Neuronal stem cell (in vitro differentiated cells): ENCODE measurements at places on chromosomes 11 and 22.

- DNase-seq = no peak
Measured at GRCh38 chr11:72524711-72525110, 90.4 kb upstream of the CLPB start.

DNA sequence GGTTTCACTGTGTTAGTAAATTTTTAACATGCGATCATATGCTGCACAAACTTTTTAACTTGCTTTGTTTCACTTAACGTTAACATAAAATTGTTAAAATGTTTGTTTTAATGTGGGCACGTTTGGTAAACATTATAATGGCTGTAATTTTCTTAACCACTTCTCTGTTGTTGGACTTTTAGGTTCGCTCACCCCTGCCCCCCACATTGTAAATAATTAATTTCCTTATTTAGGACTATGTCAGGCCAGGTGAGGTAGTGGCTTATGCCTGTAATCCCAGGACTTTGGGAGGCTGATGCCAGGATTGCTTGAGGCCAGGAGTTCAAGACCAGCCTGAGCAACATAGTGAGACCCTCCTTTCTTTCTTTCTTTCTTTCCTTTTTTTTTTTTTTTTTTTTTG lies 6.7 kb upstream of the DIXDC1 start:
- no peak for DNase-seq

- no peak for DNase-seq
Measured at GRCh38 chr11:76071090-76071489, 135.2 kb downstream of the WNT11 start.

DNA sequence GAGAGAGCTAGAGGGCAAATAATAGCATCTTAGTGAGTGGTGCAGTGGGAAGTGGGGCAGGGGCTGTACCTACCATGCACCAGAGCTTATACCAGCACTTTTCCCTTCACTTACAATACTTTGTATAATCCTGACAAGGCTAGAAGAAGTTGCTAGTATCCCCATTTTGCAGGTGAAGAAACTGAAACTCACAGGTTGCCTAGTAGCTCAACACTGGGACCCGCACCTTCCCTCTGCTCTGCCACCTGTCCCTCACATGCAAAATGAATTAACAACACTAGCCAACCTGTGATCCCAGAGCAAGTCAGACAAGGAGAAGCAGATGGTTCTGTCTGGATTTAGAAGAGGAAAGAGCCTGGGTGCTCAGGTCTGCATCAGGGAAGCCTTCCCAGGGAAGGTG lies 510.4 kb downstream of the BUD13 start:
- DNase-seq = no peak

- DNase-seq = no peak
Measured at GRCh38 chr11:69696749-69697468, 6.9 kb downstream of the FGF19 start.

GRCh38 chr11:66491315-66491935 lies 11.2 kb downstream of the DPP3 start:
- DNase-seq = no peak

DNA sequence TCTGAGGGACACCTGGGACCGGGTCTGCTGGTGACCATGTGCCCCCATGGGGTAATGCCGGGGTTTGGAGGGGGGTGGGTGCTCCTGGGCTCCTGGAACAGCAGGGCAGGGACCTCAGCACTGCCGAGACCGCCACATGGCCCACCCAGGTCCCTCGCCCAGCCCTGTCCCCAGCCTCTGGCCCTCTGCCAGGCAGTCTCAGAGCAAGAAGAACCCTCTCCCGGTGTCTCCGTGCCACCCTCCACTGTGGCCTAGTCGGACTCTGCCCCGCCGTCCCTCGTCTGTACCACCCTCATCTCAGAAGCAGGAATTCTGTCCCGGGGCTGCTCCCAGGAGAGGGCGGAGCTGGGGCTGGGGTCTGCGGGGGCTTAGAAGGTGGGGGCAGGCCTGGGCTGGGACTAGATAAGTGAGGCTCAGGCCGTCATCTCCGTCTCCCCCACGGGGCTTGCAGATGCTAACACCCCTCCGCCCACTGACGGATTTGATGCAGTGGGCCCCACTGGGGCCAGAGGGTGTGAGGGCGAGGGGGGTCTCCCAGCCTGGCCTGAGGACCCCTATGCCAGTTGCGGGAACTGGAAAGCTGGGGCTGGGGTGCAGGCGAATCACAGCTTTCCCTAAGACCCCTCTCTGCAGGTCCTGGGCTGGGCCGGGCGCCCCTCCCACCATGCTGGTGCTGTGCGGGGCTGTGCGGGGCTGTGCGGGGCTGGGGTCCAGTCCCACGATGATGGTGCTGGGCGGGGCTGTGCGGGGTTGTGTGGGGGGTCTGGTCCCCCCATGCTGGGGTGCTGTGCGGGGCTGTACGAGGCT lies 1.1 kb downstream of the MUC5AC start:
- DNase-seq = no peak
